AG04449 (cell line): ENCODE measurements at places on chromosomes 2 and 18.

- peak; percentile 75 for DNase-seq
Measured at GRCh38 chr2:226213717-226214116, 585.9 kb downstream of the IRS1 start.

DNA sequence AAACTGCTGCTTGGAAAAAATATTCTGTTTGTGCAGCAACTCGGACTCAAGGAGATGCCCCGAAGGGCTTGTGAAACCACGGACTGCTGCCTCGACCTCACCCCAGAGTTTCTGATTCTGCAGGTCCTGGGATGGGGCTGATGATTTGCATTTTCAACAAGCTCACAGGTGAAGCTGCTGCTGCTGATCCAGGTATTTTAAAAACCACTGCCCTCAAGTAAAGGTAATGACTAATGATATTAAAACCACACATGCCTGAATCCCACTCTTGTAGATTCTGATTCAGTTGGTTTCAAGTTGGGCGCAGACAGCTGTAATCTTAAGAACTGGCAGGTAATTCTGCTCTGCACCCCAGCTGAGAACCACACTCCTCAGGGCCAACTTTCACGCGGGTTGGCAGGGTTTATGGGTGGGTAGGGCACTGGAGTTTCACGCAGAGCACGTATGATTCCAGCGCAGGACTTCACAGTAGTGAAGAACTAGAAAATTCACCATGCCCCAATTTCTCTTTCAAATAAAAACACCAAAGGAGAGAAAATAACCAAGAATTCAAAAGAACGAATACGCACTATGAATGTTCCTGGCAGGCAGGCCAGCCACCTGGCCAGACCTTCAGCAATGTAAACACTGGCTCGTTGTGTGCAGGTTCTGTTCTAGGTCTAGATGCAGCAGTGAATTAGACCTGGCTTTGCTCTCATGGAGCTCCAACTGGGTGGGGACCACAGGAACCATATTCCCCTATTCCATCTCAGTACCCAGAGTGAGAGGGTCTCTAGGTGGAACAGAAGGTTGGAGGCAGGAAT, 74.6 kb upstream of the ZFP36L2 start:
- no peak for DNase-seq

- no peak for DNase-seq
Measured at GRCh38 chr2:132374151-132374550, 42.5 kb upstream of the GPR39 start.

GRCh38 chr2:144704709-144705095, 184.8 kb upstream of the ZEB2 start:
- DNase-seq = no peak

GRCh38 chr2:3265981-3266924, 111.4 kb downstream of the EIPR1 start:
- DNase-seq = no peak

- DNase-seq = no peak
Measured at GRCh38 chr2:216339456-216340279, 32.6 kb downstream of the MARCHF4 start.

DNA sequence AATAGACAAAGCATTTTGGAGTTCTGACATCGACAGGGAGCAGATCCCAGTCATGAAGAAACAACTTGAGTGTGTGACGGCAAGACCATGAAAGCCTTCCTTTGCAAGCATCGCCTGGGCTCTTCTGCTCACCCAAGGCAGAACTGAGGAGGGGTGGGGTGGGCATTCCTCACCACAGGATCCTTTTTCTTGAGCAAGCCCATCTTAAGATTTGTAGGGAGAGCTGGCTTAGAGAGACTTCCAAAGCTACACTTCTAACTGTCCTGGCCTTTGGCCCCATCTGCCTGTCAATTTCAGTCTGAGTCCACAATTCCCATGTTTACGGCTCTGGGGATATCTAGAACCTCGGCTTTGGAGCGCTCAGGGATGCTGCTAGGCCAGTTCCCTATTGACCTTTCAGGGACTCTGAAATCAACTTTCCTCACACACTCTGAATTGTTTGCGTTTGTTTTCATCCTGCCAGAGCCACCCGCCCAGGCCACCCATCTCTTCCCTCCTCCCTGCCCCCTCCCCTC, 3.7 kb downstream of the KLHL14 start:
- no peak for DNase-seq

- DNase-seq = no peak
Measured at GRCh38 chr2:8478471-8478793, 203.4 kb upstream of the ID2 start.
